ENCODE measurements at places on chromosomes 1 and 21. TPM values are rescaled to one million over a fixed set of nuclear protein-coding genes. Genes with fewer than 3 reads are reported as not detected.

DNA sequence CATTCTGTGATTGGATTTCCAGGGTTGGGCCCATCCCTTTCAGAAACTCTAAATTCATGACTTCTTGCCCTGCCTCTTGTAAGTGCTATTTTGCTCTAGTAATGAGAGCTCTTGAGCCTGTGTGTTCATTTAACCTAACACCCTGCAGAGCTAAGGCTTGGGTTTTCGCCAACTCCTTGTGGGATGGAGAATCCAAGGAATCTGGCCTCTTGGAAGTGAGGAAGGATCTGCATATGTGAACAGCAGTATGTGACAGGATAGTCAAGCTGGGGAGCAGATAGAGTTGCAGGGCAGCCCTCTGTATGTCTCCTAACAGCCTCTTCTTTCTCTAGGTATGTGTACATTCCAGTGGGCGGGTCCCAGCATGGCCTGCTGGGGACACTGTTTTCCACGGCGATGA is 258.9 kb downstream of the HHAT start:
- no peak for DNase-seq

- no peak for DNase-seq
These were observed 286.2 kb downstream of the SPATA17 start for GRCh38 chr1:217917281-217917887.

FCER1A gene
- 0.27 TPM for polyA plus RNA-seq

DNA sequence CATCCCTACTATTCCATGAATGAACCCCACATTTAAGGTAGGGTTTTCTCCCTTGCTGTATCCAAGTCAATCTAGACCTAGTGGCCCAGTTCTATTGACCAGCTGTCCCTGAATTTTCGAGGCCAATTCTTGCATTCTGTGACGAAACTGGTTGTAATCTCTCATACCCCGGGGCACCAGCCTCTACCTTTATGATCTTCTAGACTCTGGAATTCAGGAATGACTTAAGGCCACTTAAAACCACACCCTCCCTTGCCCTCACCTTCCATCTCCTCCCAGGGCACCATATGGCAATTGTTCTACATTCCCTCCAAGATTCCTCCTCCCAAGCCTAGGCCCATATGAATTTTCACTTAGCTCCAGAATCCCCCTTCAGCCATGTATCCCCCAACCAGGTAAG is 48.9 kb downstream of the RHOU start:
- no peak for DNase-seq

FBLIM1 gene
- polyA plus RNA-seq, result 2.5 TPM

DNA sequence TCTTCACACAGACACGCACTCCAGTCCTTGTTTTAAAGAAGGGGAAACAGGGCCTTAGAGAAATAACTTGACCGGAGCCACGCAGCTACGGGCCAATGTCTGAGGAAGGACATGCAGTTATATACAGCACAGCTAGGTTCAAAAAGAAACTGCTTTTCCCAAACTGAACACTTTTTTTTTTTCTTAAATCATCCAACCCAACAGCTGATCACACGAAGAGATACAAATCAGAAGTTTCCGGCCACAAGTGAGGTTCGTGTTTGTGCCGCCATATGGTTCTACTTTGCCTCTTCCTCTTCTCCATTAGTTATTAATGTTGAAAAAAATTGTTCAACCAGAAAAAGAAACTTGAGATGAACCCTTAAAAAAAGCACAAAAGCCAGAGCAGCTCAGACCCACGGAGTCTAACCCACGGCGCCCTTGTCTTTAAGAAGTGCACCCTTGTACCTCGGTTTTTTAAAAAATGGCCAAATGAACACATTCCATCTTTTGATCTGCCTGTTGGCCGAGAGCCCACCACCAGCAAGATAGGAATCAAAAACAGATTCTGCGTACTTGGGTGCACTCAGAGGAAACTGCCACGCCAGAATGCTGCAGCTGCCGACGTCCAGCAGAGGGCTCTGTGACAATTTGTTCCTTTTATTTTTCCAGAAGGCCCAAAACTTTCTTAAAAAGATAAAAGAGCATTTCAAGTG is 78.9 kb downstream of the SLC66A1 start:
- DNase-seq, result peak; percentile 75

DNA sequence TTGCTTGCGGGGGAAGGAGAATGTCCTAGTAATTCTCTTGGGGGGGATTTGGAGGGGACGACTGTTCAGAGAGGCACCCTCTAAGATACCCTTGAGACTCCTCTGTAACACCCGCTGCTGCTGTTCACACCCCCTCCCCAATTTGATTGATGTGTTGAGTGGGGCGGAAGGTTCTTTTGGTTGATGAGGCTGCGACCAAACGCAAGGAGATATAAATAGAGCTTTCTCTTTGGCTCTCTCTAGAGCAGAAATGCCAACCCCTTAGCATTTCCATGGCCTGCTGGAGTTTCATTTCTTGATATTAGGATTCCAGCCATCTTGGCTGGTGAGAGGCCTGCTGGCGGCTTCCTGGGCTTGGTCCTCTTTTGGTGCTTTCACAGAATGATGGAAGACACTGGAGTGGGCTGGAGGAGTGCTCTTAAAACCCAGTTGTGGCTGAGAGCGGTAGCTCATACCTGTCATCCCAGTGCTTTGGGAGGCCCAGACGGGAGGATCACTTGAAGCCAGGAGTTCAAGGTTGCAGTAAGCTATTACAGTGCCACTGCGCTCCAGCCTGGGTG is 2.0 kb downstream of the PIK3CD start:
- no peak for DNase-seq
